ENCODE measurements at places on chromosomes 7 and 10.

DNA sequence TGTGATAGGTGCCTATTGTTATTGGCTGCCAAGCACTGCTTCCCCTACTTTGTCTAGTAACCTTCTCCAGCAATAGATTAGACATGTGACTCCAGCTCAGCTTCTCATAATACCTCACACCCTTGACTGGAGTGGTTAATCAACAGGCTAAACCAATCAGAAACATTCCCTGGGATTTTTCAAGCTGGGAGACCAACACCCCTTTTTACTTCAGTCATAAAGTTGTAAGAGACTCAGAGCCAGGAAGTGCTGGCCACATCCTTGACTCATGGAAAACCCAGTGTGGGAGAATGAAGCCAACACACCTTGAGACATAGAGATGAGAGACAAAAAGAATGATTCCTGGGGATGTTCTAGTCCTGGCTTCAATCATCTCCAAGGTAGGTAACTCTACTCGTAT is 62.6 kb upstream of the HECTD2 start:
- no peak for DNase-seq

- DNase-seq: no peak
Observed at GRCh38 chr10:6711408-6711841, 131.3 kb upstream of the PRKCQ start.

DNA sequence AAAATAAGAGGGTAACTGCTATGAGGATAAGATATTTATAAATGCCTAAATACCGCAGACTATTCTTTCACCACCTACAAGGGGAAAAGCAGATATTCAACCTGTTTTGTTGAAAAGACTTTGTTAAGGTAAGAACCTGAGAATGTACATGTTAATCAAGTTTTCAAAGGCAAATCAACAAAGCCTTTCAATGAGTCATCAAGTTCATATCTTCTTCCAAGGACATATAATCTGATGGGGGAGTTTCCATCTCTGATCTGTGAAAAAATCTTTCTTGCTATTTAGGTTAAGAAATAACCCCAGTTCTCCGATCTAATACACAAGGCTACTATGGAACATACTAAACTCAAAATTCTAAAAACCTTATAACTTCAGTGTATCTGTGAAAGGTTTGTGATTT is 40.0 kb upstream of the ANLN start:
- no peak for DNase-seq

GRCh38 chr7:111527545-111527944 is 34.7 kb downstream of the IMMP2L start:
- DNase-seq: no peak

DNA sequence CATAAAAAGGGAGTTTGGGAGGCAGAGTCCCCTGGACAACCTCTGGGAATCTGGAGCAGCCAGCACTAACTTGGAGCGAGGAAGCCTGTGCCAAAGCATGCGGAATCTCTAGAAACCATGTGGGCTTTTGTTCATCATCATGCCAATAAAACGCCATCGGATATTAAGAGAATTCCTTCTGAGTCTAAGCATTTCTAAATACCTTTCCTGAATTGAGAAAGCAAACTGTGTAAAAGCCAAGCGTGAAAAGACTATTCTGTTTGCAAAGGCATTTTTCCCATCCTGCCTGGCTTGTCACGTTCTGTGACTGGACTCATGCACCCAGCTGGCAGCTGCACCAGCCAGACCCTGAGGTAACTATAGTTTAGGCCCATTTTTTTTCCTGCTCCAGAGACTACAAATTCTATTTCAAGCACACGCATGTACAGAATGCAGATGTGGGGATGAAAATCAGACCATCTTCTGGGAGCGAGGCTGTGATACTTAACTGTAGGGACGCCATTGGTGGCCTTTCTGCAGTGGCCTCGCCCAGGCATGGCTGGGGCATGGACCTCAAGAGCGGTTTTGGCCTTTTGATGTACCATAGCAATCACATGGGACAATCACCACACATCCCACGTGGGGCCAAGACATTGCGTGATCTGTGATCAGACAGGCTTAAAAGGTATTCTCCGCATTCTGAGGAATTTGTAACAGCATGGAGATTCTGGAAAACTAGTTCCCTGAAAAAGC is 218.9 kb downstream of the KIAA1217 start:
- DNase-seq: no peak

DNA sequence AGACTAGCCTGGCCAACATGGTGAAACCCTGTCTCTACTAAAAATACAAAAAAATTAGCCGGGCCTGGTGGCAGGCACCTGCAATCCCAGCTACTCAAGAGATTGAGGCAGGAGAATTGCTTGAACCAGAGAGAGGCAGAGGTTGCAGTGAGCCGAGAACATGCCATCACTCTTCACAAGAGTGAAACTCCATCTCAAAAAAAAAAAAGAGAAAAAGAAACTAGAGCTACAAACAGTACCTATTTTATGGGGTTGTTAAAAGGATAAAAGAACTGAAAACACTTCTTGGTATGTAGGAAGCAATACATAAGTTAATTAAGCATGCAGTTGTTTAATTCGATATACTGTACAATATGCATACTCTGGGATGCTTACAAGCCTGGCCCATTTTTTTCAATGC is 216.9 kb downstream of the SORCS1 start:
- DNase-seq: no peak

DNA sequence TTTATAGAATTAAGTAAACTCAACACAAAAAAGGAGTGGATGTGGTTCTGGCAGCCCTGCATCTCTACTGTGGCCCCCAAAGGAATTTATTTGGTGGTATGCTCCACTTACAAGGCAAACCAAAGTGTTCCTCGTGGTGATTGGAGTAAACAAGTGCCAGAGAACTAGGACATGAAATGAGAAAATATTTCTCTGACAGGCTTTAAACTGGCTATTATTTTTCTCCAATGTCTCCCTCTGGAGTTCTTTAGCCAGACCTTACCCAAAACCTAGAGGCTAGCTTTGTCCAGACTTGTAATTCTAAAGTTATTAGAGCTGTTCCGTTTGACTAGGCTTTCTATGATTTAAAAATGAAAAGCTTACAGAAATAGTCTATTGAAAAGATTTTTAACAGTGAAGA is 990.1 kb downstream of the CNTNAP2 start:
- no peak for DNase-seq

DNA sequence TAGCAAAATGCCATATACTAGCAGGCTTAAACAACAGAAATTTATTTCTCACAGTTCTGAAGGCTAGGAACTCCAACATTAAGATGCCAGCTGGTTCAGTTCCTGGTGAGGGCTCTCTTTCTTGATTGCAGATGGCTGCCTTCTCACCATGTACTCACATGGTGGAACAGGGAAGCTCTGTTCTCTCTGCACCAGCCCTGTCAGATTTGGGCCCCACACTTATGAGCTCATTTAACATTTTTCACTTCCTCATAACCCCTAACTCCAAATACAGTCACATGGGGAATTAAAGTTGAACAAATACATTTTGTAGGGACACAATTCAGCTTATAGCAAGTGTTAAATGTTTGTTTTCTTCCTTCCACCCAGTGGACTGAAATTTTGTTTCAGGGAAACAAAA is 218.6 kb upstream of the TAC1 start:
- DNase-seq: no peak

DNA sequence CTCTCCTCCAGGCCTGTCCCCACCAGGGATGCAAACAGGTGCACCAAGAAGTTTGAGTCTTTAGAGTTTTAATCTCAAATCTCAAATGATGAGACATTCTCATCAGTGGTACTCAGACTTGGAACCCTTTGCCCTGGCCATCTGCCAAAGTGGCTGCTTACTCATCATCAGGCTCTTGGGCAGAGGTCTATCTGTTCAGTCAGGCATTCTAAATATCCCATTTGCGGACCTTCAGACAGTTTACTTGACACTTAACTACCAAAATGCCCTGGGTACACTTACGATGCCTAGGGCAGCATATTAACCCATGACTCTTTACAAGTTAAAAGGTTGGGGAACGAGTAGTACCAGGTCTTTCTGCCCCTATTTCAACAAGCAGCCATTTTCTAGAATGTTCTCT is 61.2 kb upstream of the YAE1 start:
- no peak for DNase-seq

- no peak for DNase-seq
Observed at GRCh38 chr7:18974803-18975202, 142.6 kb downstream of the TWIST1 start.

DNA sequence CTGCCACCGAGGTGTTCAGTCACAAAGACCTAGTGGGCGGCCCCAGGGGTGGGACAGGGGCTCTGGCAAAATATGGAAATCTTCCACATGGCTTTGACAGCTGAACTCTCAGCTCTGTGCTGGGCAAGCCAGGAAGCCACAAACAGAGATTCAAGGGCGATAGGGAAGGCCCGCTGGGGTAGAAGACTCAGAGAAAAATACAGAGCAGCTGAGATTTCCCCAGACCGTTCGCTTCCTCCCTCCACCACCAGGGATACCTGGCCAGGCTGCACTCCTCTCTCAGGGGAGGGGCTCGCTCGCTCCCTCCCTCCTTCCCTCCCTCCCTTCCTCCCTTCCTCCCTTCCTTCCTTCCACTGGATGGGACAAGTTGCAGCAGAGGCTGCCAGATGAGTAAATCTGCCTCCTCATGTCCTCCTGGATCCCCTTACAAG is 260.5 kb downstream of the PRPF18 start:
- DNase-seq: no peak

- DNase-seq: no peak
Observed at GRCh38 chr10:76350583-76350982, 919.2 kb downstream of the LRMDA start.

GRCh38 chr10:91603931-91604331 is 28.9 kb downstream of the PPP1R3C start:
- DNase-seq: no peak

DNA sequence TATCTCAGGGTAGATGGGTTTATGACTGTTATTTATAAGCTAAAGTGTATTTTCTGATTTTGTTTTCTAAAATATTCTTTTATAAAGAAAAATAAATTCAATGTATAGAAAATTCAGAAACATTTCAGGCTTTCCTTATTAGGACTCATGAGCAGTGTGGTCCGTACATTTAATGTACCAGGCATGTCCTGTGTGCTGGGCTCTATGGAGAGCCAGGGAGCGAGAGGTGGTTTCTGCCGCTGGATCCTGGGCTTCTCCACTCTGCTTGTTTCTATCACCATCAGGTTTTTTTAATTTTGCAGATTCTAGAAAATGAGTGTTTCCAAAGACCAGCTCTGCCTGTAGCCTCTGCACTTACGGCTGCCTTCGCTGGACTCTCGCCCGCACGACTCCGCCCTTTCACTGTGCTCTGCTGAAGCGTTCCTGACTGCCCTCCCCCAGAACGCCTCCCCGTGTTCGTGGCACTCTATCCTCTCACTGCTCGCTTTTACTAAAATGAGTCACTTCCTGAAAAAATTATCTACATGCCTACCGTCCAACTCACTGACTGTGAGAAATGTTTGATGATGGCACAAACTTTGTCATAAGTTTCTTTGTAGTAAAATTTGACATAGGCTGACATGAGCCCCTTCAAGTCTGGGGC is 188.5 kb downstream of the ZMYND11 start:
- DNase-seq: no peak

- no peak for DNase-seq
Observed at GRCh38 chr10:110141185-110141584, 66.2 kb upstream of the MXI1 start.

GRCh38 chr7:83640731-83641537 is 8.0 kb downstream of the SEMA3E start:
- DNase-seq: no peak

DNA sequence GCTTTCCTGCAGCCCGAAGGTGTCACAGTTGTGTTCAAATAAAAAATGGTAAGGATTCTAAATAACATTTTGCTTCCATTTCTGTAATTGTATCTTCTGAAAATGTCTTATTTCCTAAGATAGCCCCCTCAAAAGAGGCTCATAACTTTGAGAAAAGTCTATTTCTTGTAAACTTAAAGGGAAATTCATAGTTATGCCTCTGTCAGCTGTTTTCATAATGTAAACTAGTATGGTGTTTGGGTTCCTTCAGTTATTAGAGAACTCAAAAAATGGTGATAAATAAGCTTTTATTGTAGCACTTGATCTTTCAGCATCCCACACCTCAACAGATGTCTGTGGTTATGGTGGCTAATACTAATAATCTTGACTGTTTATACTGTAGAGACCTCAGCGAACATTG is 57.1 kb downstream of the KLHDC10 start:
- DNase-seq: no peak

Data from iPS DF 19.7 (cell line).